ENCODE measurements at places on chromosomes 5 and 9.

- DNase-seq: no peak
These were observed 48.0 kb downstream of the RAB14 start for GRCh38 chr9:121153642-121154041.

DNA sequence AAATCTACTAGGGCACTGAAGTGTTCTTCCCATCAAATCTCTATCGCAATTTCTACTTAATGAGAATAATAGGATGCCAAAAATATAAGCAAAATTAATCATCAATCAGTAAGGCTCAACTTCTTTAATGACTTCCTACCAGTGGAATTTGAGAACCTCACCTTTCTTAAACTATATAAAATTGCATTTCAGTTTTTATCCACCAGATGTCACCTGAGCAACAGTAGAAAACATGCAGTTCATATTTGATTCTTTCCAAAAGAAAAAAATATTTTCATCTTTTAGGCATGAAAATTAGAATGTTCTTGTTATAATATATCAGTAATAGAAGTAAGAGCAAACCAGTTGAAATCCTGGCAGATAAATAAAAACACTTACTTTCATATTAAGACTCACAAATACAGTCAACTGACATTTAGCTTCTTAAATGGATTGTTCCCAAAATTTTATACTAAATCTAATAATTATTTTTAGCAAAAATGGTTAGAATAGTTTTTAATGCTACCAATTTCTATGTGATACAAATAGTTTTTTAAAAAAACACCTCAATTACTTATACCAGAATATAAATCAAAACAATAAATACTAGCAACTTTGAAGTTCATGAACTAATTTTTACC is 13.4 kb upstream of the CCDC112 start:
- no peak for DNase-seq

GRCh38 chr5:55454282-55454681 is 80.5 kb downstream of the PLPP1 start:
- DNase-seq: no peak

DNA sequence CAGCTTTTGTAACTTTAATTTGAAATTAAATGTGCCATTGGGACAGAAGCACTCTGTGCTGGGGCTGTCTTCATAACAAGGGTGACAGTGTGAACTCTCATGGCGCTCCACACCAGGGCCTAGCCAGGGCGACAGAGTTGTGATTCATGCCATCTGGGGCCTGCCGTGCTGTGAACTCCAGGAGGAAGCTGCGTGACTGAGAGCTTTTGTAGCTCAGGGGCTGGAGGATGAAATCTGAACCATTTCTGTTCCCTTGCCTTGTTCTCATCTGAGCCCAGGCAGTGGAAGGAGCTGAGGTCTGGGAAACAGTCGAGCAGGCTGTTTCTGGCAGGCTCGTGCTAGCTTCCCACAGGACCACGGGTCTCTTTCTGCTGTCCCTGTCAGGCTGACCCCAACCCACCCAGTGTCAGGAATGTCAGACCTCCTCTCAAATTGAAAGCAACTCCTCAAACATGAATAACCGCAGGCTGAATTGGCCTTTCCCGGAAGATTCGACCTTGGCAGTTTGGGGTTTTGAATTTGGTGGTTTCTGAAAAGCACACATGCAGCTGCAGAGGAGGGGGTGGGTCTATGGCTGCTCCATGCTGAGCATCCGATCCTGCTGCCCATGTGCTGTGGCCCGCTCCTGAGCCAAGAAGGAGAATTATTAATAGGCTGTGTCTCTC is 69.2 kb upstream of the RPS23 start:
- no peak for DNase-seq

DNA sequence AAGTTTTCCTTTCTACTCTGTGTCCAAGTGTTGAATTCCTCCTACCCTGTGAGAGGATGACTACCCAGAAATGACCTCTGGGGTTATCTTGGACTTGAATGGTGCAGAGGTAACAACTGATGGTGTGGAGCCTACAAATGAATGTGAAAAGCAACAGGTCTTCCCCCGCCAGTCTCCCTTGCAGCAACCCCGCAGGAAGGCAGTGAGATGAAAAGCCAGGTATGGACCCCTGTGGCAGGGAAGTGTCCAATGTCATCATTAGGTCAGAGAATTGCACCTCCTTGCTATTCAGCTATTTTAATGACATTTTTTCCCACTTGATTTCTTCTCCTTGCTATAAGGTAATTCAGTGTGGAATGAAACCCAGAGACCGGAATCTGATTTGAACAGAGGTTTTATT is 58.5 kb downstream of the MAT2B start:
- no peak for DNase-seq

DNA sequence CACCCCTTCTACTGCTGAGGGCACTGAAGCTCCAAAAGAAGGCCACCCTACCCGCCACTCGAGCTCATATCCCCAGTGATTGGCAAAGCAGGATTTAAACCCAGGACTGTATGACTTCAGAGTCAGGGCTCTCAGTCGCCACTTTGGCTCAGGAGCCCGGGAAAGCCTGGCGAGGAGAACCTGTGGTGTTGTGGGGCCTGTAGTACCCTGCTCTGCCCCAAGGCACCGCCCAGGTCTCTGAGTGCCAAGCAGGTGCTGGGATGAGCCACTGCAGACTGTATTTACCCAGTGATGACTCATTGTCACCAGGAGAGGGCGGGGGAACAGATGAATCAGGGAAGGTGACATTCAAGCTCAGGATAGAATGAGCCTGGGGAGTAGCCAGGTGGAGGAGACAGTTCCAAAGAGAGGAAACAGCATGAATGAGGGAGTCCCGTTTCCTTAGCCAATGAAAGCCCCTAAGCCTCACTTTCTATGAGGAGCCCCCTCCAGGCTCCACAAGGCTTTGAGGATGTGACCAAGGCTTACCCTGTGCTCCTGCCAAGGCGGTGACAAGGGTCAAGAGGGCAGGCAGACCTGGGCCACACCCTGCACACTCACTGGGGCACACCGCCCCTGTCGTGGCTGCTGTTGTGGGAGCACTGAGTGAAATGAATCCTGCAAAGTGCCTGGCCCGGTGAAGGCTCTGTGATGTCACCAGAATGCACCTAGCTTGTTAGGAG is 17.8 kb upstream of the DPM2 start:
- peak; percentile 70 for DNase-seq

DNA sequence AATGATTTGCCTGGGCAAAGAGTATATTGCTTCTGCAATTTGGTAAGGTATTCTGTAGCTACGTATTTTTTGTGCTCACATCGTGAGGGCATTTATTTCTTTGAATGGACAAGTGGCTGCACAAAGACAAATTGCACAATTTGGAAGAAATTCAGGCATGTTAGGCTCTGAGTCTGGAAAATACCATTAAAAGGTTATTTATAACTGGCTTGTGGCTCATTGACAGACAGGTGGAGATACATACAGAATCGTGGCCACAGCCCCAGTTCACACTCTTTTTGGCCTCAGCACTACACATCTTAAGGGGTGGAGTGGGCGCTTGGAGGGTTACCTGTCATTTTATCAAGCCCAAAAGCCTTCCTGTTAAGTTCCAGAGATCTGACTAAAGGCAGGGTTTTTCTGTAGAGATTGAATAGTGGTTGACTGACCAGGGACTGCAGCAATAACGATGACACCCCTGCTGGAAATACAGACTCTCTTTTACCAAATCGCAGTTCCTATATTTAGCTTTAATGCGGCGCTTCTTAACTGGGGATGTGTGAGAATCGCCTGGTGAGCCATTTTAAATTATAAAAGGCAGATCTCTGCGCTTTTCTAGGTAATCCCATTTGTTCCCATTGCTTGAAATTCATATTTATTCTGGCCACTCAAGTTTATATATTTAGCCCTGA is 14.7 kb downstream of the MAN2A1 start:
- DNase-seq: no peak

DNA sequence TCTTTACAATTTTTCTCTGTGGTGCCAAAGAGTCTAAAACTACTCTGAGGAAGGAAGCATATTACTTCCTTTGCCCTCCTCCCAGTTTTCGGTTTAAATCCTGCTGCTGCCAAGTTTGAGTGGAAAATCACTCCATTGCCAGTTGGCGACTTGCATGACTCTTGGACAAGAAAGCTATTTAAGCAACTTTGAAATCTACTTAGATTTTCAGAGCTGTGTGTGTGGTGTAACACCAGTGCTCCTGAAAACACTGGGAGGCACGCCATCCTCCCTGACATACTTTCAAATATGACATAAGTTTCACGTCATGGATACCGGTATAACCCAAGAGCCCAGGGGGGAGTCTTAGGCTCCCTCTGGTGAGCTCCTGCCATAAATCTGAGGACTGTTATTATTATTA is 83.5 kb upstream of the RIOK2 start:
- DNase-seq: no peak

- no peak for DNase-seq
These were observed at the start of gene EPB41L4A for GRCh38 chr5:112419164-112419985. TSS of gene EPB41L4A (minus strand) at chr5:112419277. CDS start at chr5:112419039, 238 bp downstream.

GRCh38 chr5:81534441-81534840 is 140.5 kb upstream of the ACOT12 start:
- no peak for DNase-seq

- no peak for DNase-seq
These were observed 926.3 kb downstream of the TLE4 start for GRCh38 chr9:80498001-80498555.

DNA sequence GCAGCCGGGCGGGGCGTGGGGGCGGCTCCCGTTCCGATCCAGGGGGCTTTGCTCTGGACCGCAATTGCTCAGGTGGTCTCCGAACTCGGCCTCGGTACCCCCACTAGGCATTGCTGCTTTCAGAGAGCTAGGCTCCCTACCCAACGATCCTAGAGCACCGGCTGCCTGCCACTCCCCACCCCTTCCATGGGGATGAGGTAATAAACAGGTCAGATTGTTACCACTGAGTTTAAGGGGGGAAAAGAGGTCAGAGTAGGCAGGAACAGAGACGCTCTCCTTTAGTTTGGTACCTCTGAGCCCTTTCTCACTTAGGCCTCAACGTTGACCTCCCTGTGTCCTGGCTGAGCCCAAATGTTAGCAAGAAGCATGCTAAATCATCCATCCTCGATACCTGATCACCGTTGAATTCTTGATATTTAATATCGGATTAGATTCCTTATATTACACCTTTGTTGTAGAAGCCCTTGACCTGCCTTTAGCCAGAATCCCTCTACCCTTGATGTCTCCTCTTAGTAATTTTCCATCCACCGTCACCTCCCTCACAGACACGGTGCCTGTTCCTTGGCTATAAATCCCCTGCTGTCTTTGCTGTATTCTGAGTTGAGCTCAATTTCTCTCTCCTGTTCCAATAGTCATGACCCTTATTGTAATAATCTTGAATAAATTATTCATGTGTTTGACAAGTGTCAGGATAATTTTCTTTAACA is 588 bp upstream of the PLPP1 start:
- DNase-seq: no peak

DNA sequence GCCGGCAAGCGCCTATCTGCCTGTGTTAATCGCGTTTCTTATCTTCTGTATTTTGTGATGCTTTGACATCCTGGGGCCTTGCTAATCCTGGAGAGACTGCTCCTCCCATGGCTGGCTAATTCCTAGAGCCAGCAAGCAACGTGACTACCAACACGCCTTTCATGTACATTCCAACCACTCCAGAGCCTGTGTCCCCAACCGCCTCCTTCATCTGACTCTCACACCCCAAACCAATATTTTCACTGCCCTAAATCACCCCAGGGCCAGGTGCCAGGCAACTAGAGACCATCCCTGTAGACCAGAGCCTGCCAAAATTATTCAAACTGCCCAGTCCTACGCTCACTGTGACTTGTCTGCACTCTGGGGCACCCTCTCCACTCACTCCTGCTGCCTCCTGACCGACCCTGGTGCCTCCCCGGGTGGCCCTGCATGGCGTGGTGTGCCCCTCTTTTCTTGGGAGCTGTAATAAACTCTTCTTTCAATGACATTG is 50.5 kb upstream of the COL5A1 start:
- DNase-seq: no peak

DNA sequence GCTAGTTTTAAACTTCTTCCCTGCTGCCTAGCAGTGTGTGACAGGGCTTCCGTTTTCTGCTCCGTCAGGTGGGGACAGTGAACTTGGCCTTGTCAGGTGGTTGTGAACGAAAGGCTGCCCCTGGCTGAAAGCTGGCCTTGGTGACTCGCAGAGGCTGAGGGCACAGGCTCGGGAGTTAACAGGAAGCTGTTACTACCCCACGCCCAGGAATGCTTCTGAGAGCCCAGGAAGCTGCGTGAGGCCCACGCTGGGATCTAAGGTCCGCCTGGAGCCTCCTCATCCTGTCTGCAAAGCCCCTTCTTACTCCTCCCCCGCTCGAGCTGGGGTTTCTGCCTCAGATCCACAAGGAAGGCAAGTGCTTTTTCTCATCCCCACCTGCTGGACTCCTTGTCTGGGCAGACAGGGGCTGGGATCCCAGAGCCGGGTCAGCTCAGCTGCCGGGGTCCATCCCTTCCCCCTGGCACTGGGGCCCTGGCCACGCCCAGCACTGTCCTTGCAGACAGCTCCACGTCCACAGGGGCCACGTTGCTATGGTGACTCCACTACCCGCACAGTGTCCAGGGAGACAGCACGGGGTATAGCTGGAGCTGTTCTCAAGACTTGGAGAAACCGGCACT is 124.7 kb upstream of the TBC1D2 start:
- DNase-seq: no peak

- no peak for DNase-seq
These were observed 62.1 kb upstream of the TMC1 start for GRCh38 chr9:72459308-72459707.

- DNase-seq: no peak
These were observed 30.0 kb upstream of the SH3RF2 start for GRCh38 chr5:145906401-145906800.

- DNase-seq: no peak
These were observed 82.0 kb downstream of the SLC1A1 start for GRCh38 chr9:4572184-4572826.

Measured in stimulated activated CD4-positive, alpha-beta T cell treated with anti-CD3 and anti-CD28 coated beads, Interleukin-15, amount 100 ng/mL, for 1 hour (primary cell).